Heart left ventricle (tissue), 16 donors: ENCODE measurements at places on chromosomes 1 and 21.

DNA sequence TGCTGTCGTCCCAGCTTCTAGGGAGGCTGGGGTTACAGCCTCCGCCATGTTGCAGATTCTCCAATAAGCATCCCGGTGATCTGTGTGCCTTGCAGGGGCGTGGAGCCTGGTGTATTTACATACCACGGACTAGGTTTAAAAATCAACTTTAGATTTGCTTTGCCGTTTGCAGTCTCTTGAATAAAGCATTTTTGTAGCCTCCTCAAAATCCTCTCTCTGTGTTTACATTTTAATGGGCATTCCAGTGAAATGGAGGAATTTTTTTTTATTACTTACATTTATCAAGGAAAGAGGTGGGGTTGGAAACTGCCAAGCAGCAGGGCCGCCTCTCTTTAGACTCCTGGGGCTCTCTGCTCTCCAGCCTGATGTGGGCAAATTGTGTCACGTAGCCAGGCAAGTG lies 437.5 kb upstream of the VAMP3 start:
- DNase-seq: no peak

DNA sequence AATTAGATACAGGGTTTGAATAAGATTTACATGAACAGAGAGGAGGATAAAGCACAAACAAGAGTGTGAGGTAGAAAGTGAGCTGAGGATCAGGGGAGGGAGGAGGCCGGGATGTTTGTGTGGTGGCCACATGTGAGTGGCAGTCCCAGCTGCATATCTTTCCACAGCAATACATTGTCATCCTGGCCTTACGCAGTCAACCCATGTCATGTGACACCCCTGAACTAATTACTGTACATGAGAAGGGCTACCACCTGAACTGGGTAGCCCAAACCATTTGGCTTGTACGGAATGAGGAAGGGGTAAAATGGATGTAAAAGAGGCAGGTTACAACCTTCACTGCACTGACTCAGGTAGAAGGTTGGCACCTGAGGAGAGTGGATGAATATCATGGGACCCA lies 4.2 kb downstream of the SLAMF7 start:
- no peak for DNase-seq

GRCh38 chr1:151512801-151513625 lies 1.8 kb downstream of the CGN start:
- no peak for DNase-seq

DNA sequence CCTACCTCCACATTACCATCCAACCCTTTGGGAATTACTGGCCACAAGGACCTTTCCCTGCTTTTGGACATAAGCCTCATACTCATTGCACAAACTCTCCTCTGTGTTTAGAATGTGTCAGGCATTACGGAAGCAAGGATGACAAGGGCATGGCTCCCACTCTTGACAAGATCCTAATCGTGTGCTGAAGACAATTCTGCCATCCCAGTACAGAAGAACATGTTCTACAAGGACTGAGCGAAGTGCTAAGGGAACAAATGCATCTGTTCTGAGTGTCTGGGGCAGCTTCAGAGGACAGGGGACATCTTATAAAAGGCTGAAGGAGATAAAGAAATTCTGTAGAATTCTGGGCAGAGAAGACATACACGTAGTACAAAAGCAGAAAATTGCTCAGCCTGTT lies 378.5 kb upstream of the CAMK1G start:
- no peak for DNase-seq

- no peak for DNase-seq
These were observed 6.1 kb upstream of the CDC73 start for GRCh38 chr1:193115629-193116227.

DNA sequence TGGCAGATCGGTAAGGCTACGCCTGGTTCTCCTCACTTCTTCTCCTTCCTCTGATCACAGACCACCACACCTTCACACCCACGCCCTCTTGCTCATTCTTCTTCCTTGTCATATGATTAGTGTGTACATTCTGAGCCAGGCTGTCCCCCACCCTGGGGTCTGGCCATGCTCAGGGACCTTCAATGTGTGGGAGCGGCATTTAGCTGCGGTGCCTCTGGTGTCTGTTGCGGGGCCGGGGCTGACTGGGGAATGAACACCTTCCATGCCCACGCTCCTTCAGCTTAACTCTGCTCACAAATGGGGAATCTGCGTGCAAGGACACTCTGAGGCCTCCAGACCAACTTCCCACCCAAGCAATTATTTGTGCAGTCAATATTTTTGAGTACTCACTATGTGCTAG lies 29.4 kb downstream of the QSOX1 start:
- no peak for DNase-seq
